ENCODE measurements at places on chromosomes 2 and 18.

GRCh38 chr2:443741-444140, 155.8 kb upstream of the ALKAL2 start:
- DNase-seq = no peak

- DNase-seq = no peak
These were observed 7.2 kb upstream of the SALL3 start for GRCh38 chr18:78972385-78972918.

DNA sequence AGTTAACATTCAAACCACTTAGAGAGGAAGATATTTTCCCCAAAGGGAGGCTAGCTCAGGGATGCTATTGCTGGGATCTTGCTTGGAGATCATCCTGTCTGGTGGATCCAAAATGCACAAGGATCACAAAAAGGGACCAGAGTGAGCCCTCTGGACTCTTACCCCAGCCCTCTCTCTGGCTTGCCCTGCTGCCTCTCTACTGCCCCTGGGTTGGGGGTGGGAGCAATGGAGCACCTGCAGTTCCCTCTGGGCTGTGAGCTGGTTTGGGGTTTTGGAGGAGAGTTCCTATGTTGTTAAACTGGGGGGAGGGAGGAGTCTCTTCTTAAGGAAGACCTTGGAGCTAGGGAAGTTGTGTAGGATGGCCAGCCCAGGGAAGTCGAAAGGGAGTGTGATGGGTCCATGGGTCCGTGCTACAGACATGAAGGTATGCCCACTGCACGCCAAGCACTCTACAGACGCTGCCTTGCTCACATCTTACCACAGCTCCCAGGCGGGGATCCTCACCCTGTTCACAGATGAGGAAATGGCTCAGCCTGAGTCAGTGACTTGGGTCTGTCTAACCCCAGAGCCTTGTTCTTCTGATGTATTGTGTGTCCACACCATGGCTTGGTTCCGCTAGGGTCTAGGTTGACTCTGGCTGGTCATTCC, 3.8 kb downstream of the LBH start:
- no peak for DNase-seq

DNA sequence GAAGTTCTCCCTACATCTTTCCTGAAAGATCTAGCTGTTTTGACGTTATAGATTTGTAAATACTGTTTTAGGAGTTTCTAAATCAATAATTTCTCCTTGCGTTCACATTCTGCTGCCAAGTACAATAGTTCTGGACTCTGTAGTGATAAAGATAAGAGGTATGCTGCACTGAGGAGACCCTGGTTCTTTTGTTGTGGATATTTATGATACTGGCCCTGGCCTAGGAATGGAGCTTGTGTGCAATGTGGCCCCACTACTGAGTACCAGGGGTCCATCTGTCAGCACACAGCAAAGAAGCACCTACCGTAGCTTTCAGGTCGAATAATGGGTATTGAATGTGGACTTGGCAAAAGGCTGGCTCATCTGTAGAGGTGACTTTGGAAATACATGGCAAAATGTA, 85.0 kb downstream of the MAP3K20 start:
- no peak for DNase-seq

DNA sequence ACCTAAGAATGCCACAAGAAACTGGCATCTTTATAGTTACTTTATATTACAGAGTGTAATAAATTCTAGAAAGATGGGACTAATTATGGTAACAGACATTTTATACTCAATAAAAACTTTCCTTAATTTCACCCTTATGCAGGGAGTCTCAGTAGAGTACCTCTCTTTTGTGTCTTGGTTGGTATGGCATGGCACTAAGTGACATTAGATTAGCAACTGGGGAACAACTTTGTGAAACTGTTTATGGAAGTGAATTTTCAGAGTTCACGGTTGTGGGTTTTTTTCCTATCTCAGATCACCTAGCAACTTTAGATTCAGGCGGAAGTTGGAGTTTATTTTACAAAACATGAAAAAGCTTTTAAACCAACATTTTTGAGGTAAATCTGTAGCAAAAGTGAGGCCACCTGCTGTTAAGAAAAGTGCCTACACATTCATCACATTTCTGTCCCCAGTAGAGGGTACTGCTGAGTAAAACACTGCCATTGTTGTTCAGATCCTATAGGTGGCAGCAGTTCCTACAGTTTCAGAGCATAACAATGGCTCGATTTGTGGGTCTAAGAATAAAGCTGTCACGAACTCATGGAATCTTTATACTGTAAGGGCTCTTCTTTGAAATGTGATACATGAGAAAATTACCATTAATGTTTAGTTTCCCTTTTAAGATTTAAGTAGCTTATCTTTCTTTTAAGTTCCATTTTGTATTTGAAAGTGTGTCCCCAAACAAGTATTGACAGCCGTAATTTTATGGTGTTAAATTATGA, 117.6 kb downstream of the CAMKMT start:
- no peak for DNase-seq

DNA sequence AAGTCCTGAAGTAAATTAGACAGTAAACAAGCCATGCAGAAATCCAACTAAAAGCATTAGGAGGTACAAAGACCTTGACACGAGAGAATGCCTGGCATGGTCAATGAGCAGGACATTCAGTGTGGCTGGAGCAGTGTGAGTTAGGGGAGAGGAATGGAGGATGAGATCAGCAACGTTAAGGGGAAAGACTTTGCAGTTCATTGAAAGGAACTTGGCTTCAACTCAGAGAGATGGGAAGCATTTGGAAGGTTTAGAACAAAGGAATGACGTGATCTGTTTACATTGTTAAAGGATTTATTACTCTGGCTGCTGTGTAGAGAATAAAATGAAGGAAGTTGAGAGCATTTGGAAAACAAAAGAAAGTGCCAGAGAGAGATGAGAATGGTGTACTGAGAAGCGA, 621.3 kb downstream of the XIRP2 start:
- DNase-seq = no peak

- DNase-seq = no peak
These were observed 6.3 kb upstream of the LTBP1 start for GRCh38 chr2:32940316-32940997.

Measured in activated naive CD8-positive, alpha-beta T cell treated with anti-CD3 and anti-CD28 coated beads, Interleukin-2, amount 10 ng/mL, durations not matched to agents 7 days and 5 days (primary cell).